ENCODE measurements at places on chromosomes 1 and 21. TPM values are rescaled to one million over a fixed set of nuclear protein-coding genes. Genes with fewer than 3 reads are reported as not detected.
A peak's percentile ranks its signal among the peaks of the same experiment; 100 is the strongest.

TFF1 gene
- total RNA-seq = not detected

CRYAA gene
- total RNA-seq = not detected

CCDC181 gene
- not detected for total RNA-seq

ID3 gene
- 62.7 TPM for total RNA-seq

OLFML3 gene
- 0.94 TPM for total RNA-seq

KPRP gene
- total RNA-seq = not detected

CELA2B gene
- not detected for total RNA-seq

FAM163A gene
- not detected for total RNA-seq

BRDT gene
- not detected for total RNA-seq

ARMH1 gene
- 47.4 TPM for total RNA-seq

PROX1 gene
- 0.15 TPM for total RNA-seq

SGIP1 gene
- total RNA-seq = not detected

PLCH2 gene
- total RNA-seq = 16.7 TPM

S100B gene
- 0.25 TPM for total RNA-seq

DNA sequence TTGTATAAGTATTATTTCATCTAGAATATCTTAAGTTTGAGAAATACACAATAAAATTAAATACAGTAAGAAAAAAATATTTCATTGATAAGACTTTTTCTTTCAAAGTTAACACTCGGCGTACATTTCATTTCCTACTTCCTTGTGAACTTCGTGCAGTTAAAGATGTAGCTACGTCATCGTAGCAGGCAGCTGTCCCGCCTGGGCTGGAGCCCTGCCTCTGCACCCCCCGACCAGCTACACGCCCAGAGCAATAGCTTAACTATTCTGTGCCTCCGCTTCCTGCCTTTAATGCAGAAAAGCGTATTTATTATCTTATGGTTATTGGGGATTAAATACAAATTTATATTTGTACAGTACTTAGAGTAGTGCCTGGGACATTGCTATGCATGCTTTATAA is 53.5 kb downstream of the CLSTN1 start:
- DNase-seq = no peak

DNA sequence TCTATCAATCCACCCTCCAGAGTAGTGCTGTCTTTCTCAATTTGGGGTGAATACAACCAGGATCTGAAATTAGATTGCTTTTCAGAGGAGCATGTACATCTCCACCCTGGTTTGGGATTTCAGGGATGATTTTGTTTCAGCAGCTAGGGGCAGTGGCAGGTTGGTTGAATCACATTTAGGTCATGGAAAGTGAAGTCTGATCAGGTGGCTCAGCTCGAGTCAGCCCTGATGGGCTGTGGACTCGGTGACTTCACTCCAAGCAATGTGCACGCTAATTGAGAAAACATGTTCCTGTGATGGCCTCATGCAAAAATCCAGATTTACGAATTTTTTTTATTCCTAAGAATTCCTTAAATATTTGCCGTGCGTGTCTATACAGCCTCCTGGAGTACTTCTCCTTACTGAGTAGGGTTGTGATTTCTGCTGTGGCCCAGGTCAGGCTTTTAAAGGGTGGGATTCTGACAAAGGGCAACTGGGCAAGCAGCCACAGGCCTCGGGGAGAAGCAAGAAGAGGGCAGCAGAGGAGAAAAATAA is 7.5 kb downstream of the NGF start:
- DNase-seq = no peak

- DNase-seq = no peak
Observed at GRCh38 chr1:26768755-26769154, 19.0 kb upstream of the PIGV start.

- DNase-seq = peak; percentile 94
Observed at GRCh38 chr1:212558693-212559480, 49.7 kb upstream of the ATF3 start.

GRCh38 chr1:206511362-206512057 is 4.2 kb downstream of the RASSF5 start:
- no peak for DNase-seq

DNA sequence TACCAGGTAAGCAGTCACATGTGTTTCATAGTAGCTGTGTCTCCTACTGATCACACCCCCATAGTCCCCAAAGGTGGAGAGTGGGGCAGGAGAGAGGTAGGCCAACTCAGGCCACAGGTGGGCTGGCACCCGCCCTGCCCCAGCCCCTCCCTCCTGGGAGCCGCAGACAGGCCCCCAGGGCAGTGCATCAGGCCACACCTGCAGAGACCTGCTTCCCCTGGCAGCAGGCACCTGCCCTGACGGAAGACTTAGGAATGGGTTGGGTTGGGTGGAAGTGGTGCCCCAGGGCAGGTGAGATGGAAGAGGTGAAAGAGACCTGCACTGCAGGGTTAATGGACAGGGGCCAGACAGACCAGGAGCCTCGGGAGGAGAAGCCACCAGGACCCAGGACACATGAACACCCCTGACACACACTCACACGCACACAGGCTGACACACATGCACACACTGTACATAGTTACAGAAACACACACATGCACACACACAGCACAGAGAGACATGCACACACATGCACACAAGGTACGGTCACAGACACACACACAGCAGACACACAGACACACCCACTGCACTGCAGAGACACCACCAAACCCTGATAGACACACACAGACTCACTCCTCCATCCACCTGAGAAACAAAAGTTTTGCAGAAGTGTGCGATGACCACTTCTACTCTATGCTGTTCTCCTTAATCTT is 1.7 kb upstream of the COL18A1 start:
- no peak for DNase-seq

- peak; percentile 40 for DNase-seq
Observed at GRCh38 chr1:204377800-204378668, 18.3 kb upstream of the PLEKHA6 start.

GRCh38 chr1:176559878-176560277 is 96.9 kb downstream of the PAPPA2 start:
- peak; percentile 28 for DNase-seq

- DNase-seq = no peak
Observed at GRCh38 chr1:62428351-62428750, 8.5 kb upstream of the USP1 start.

DNA sequence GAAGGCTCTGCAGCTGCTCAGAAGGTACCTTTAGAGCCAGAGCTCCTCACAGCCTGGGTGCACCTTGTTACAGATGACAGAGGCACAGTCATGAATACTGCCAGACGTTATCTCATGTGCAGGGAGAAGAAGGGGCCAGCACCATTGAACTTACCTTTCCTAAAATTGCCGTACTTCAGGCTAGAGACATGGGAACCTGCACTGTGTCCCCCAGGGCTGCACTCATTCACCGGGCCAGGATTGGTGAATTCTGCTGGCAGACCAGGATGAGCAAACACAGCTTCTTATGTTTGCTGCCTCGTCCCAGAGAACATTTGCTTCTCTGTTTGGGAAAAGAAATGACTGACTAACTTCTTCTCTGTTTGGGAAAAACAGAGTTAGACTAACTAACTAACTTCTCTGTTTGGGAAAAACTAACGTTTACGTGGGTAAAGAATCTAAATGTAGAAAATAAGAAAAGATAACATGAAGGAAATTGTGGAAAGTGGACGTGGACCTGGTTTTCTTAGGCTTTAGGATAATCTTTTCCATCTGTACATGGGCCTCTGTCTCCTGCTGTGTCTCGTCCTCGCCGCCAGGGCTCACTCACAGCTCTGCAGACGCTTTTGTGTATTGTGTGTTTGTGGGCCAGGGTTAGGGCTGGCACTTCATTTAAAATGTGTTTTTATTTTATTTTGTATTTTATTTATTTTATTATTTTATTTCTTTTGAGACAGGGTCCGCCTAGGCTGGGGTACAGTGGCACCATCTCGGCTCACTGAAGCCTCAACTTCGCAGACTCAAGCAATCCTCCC is 9.9 kb downstream of the OBSCN start:
- no peak for DNase-seq

DNA sequence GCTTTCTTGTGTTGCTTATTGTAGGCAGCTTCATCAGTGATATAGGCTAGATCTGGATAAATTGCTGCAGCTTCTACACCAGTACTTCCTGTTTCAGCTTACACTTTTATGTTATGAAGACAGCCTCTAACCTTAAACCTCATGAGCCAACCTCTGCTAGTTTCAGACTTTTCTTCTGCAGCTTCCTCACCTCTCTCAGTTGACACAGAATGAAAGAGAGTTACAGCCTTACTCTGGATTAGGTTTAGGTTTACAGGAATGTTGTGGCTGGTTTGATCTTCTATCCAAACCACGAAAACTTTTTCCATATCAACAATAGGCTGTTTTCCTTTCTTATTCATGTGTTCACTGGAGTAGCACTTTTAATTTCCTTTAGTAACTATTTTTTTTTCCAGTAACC is 76.9 kb upstream of the RNPC3 start:
- DNase-seq = no peak

- DNase-seq = no peak
Observed at GRCh38 chr1:73491621-73492020, 706.4 kb downstream of the LRRIQ3 start.

DNA sequence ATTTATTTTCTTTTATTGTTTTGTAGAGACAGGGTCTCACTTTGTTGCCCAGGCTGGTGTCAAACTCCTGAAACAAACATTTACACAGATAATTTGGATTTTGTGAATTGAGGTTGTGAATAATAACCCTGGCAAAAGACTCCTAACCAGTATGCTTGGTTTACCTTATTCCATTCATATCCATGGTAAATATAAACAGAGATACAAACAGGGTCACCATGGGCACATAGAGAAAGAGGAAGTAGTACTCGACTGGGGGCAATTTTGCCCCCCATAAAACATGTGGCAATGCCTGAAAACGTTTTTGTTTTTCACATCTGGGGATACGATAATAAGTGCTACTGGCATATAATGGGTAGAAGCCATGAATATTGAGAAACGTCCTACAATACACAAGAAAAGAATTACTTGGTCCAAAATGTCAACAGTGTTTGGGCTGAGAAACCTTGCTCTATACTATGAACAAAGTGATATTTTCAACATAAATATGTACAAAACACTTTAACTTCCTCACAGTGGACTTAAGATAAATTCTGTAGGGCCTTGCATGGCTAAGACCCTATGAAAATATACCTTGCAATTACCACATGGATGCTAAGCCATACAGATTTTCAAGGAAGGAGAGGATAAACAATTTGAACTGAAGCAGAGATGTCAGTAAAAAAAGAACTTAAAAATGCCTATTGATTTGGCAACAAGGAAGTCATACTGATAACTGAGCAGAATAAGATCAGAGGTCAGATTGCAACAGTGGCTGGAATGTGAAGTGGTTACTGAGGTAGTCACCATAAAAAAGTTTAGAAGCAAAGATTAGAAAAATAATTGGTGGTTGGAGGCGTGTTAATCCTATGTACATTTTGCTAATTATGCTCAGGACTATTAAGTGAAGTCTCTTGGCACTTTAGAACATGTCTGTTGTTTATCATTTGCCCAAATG is 27.4 kb upstream of the ASPM start:
- DNase-seq = no peak

DNA sequence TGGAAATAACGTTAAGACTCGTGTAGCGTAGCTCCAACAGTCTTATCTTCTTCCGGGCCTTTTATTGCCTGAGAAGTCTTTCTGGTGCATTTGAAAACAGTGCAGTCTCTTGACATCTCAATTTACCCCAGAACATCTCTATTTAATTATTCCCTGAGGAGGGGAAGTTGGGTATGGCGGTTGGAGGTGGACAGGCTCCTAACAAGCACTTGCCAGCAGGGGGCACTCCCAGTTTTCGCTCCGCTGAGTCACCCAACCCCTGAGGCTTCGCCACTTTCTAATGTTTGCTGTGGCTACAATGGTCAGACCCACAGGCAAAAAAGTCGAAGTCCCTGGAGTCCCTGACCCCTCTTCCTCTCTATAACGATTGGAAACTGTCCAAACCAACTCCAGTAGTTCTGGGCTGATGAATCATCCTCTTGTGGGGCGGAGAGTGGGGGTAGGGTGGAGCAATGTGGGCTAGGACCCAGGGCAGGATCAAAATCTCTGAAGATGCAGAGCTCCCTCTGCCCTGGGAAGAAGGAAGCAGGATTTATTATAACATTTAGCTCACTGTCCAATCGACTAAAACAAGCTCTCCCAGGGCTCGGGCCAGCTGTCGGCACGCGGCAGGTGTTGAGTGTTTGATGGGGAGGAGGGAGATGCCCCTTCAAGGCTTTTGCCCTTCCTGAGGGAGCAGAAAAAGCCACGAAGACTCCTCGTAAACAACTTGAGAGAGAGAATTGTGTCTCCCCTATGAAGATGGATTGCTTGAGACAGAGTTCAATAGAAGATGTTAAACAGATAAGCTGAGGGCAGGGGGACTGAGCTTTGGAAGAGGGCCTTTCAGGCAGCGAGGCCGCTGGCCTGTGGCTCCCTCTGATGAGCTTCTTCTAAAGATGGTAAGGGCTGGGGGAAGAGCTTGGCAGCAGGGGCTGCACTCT is 85.7 kb downstream of the BRINP2 start:
- DNase-seq = no peak

GRCh38 chr1:24308365-24309015 is 10.7 kb upstream of the GRHL3 start:
- no peak for DNase-seq

GRCh38 chr1:9262096-9262986 is 27.8 kb downstream of the H6PD start:
- DNase-seq = no peak

- DNase-seq = no peak
Observed at GRCh38 chr1:22600071-22600816, 36.2 kb upstream of the C1QA start.

- no peak for DNase-seq
Observed at GRCh38 chr1:111720274-111720976, 18.8 kb downstream of the INKA2 start.
